ENCODE measurements at places on chromosomes 7 and 10.
A peak's percentile ranks its signal among the peaks of the same experiment; 100 is the strongest.

- DNase-seq, result peak; percentile 19
Observed at GRCh38 chr10:104028146-104028545, 57.5 kb downstream of the COL17A1 start.

DNA sequence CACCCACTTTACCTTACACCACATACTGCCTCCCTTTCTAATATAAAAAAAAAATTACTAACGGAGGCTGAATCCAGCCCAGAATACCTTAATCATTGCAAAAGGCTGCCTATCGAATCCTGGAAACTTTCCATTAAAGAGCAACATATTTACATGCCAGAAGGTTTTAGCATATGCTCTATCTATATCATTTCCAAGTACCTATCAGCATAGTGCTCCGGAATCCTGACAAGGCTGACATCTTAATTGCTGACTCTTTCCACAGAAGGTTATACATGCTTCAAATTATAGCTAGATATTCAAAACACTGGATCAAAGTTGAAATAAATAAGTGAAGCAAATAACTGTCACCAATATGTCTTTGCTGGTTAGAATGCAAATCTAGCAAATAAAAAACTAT is 170.9 kb upstream of the CDK1 start:
- no peak for DNase-seq

GRCh38 chr7:83996879-83997278 is 197.7 kb downstream of the SEMA3A start:
- no peak for DNase-seq

DNA sequence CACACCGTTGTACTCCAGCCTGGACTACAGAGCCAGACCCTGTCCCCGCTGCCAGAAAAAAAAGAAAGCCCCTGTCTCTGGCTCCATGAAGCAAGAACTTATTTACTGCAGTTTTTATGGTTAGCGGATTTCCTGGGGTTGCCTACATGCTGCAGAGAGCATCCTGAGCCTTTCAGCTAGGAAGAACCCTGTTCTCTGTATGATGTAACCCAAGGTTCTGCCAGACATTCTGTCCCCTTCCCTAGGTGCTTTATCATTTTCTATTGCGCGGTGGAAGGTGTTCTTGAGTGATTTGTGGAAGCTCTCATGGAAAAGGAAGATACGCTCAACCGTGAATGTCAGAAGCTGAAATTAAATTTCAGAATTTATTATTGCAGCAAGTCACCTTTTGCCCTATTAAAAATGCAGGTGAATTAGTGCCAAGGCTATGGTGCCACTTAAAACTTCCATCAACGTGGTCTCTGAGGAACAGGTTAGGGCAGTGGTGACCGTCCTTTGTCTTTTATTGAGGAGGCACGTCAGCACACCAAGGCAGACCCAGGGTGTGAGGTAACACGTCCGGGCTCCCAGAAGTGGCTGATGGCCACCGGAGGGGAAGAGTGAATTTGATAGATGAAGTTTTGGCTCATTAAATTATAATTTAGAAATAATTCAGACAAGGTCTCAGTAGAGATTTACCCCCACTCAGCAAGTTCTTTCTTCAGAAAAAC is 273.1 kb downstream of the PHTF2 start:
- DNase-seq, result no peak

- no peak for DNase-seq
Observed at GRCh38 chr7:158098125-158099030, 489.2 kb downstream of the PTPRN2 start.

GRCh38 chr10:78921895-78922294 is 146.9 kb upstream of the ZMIZ1 start:
- no peak for DNase-seq

DNA sequence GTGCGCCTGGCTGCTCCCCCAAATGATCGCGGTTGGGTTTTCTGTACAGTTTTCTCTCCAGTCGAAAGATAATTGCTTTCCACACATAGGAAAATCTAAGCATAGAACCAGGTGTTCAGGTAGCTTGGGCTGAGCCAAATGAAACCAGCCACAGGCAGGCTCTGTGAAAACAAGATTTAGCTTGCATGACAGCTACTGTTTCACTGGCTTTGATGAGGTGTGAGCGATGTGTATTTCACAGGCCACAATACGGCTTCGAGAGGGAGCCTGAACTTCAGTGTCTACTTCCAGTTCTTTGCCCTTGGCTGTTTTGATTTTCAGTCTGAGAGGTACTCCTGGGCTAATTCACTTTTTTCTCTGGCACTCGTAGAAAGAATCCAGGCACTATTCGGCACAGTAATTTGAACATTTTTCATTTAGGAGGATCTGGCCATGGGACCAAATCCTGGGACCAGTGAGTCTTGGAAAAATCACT is 110.5 kb downstream of the JCAD start:
- DNase-seq, result peak; percentile 15

- DNase-seq, result no peak
Observed at GRCh38 chr7:130216750-130217149, 9.1 kb downstream of the SSMEM1 start.

Measured in Calu3 (cell line).